ENCODE measurements at places on chromosomes 7 and 10.

- DNase-seq, result no peak
These were observed 182.7 kb downstream of the CUX1 start for GRCh38 chr7:102000123-102000522.

GRCh38 chr10:117138838-117139580, 939 bp upstream of the VAX1 start:
- DNase-seq, result no peak

DNA sequence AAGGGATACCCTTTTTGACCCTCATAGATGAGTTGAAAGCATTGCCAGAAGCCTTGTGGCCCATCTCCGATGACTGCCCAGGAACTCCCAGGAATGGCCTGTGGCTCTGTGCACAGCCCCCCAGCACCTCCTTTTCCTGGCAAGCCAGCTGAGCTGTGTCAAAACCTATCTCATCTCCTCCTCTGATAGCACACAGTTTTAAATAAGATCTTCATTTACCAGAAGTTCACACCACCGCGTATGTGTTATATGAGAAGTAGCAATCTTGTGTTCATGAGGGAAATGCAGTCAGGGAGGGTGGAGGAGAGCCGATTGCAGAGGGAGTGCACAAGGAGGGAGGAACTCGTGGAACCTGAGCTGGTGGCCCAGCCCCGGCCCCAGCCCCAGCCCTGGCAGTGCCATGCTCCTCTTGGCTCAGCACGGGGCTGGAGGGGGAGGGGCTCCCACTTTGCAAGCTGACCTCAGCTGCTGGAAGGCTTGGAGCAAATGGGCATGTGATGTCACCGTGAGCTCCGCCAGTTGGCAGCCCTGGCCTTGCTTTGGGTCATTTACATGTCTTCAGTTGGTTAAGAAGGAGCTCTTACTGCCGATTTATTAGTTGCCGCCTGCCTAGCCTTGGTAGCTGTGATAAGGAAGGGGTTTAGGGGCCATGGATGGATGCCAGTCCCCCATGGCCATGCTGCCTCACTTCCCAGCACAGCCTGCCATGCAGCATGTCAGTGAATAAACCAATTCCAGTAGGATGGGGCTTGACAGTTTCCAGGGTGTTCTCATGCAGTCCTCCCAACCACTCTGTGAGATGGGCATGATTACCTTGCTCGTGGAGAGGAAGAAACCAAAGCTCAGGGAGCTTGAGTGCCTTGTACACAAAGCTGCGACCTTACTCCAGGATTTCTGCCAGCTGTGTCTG, 20.0 kb downstream of the UNC5B start:
- DNase-seq, result no peak

GRCh38 chr7:51785876-51786275, 469.3 kb upstream of the COBL start:
- DNase-seq, result no peak

GRCh38 chr7:135170274-135170997, at the start of gene CYREN:
TSS of gene CYREN (minus strand) at chr7:135170707. CDS start at chr7:135168922, 1,785 bp downstream.
- DNase-seq, result peak; percentile 95

GRCh38 chr7:156640949-156641485, 443 bp downstream of the RNF32 start:
- DNase-seq, result no peak

DNA sequence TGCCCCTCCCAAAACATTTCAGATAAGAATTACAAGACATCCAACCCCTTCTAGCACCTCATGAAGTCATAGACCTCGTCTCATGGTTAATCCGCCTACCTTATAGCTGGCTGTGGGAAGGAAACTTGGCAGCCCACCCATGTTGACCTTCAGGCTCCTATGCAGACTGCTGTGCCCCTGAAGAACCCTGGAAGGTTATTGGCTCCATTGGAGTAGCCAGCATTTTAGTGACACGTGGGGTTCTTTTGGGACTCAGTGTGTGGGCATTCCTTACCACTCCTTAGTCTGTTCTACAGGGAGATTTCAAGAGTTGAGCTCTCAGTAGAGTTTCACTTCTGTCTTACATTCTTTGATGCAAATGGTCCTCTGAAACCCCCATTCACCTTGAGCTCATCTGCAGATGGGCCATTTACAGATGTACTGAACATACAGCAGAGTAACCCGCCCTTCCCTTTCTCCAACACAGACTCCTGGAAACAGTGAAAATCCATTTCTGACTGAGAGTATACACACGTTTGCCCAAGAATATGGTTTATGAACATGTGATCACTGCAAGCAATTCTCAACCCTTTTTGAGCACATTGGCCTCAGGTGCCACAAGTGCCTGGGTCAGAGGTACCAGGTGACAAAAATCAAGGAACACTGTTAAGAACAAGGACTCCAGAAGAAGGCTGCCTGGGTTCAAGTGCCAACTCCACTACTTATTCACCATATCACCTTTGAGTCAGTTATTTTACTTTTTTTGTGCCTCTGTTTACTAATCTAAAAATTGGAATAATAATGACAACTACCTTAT, 54.0 kb upstream of the HECW1 start:
- no peak for DNase-seq

- DNase-seq, result no peak
These were observed 1.1 kb downstream of the CUX1 start for GRCh38 chr7:101818287-101819071.

- no peak for DNase-seq
These were observed 53.9 kb downstream of the SYPL1 start for GRCh38 chr7:106057962-106058927.

DNA sequence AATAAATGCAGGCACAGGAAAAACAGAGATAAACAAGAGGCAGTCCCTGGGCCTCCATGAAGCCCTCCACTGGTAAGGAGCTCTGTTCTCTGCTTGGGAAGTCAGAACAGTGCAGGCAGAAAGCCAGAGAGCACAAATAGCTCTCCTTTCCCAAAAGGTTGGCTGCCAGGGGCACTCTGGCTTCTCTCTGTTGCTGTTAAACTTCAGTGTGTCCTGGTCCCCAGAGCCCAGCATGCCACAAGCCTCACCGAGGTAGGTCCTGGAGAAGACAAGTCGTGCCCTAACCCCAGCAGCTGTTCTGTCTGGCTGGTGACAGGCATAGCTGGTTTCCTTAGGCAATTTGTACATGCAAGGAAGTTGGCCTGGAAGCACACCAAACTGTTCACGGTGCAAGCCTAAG, 17.3 kb downstream of the SLC16A12 start:
- no peak for DNase-seq

DNA sequence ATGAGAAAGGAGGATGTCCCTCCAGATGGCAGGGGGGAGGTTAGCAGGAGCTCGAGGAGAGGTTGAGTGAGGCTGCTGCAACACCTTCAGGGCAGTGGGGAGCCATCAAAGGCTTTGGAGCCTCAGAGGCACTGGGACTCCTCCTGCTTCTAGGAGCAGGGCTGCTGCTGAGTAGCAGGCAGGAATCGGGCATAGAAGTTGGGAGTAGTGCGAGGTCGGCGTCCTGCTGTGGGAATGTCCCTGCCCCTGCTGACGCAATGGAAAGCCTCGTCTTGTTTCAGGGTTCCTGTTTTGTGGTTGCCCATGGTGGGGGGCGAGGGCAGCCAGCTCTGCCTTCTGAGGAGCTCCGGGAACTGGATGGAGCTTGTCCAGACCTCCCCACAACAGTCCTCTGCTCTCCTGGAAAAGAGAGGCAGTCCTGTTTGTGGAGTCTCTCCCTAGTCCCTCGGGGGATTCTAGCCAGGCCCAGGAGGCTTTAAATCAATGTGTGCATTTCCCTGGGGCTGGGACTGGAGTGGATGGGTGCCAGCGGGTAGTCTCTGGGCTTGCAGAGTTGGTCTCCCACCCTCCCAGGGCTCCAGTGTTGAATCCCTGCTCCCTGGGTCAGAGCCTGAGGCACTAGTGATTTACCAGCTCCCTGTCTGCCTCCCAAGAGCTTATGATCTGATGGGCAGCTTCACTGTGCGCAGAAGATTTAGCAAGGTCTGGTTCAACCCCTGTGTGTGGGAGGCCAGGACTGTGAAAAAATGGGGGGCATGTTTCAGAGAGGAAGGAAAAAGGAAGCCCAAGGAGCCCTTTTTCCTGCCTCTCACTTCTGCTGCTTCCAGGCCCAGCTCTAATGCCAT, 98.7 kb upstream of the PPIF start:
- DNase-seq, result no peak

GRCh38 chr7:7169296-7169695, 13.0 kb upstream of the C1GALT1 start:
- DNase-seq, result no peak

GRCh38 chr7:81709836-81710235, 60.0 kb downstream of the HGF start:
- no peak for DNase-seq

- DNase-seq, result no peak
These were observed 106.3 kb downstream of the INSYN2A start for GRCh38 chr10:127090138-127090537.

GRCh38 chr10:104317726-104318299, 20.5 kb downstream of the ITPRIP start:
- DNase-seq, result peak; percentile 13
